ENCODE measurements at places on chromosomes 4 and X.

DNA sequence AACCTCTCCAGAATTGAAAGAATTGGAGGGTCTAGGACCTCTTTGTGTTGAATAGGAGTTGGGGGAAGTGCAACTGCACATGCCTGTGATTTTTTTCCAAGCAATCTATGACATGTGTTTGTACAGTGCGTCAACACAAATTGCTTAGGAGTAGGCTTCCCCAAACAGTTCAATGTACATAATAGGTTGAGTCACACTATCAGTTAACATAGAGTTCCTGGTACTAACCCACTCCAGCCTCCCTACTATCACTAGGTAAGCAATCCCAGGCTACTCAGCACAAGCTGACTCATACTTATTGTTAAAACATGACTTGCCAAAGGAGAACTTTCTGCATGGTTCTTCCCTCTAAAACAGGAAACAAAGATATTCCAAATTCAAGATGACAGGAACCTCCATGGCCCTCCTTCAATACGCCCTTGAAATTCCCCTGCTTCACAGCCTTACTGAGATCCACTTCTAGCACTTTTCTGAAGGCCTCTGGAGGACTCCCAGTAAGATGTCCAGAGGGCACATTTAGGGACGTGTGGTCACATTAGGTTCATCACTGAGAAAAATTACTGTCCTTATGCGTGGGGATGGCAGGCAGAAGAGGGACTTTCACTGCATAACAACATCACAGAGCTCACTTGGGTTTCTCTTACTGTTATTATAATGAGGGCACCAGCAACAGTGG is 8.4 kb upstream of the VSIG1 start:
- no peak for DNase-seq

DNA sequence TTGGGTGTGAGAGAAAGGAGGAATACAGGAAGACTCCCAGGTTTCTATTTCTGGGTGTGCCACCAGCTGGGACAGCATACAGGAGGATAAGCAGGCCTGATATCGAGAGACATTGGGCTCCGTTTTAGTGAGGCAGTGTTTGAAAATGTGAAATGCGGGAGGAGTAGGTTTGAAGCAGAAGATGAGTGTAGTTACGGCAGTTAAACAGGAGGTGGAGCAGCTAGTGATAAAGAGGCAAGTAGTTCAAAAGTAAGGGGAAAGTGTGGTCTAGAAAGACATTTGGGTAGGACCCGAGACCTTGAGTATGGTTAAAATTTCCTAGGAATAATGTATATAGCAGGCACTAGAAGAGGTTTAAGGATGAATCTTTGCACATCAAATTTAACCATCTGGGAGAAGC is 42.4 kb downstream of the DCUN1D4 start:
- DNase-seq = peak; percentile 4

- no peak for DNase-seq
Observed at GRCh38 chrX:153966283-153966688, 5.3 kb downstream of the HCFC1 start.

DNA sequence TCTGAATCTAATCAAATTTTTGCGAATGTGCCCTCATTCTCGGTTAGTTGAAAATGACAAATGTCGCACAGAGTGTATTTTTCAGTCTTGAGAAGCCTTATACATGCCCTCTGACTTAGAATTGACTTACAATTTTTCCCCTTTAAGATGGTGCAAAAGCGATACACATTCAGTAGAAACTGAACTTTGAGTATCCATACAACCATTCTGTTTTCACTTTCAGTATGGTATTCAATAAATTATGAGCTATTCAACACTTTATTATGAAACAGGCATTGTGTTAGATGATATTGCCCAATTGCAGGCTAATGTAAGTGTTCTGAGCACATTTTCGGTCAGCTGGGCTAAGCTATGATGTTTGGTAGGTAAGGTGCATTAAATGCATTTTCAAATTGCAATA is 43.4 kb downstream of the SLC9A7 start:
- DNase-seq = no peak

DNA sequence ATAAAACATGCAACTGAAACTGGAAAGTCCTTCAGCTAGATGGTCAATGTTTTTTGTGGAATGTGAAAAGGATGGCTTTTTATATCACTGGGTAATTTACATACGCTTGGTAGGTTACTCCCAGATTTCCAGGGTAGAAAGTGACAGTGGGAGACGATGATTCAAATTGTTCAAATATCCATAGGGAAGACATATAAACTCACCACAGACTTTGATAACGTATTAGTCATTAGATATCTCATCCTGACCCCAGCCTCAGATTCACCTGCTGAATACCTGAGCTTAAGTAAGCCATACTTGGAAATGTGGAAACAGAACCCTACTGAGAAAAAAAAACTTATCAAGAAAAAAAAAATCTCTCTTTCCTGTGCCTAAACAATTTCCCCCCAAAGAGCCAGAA is 169.4 kb downstream of the ZNF674 start:
- DNase-seq = no peak

GRCh38 chrX:125175991-125176584 is 143.6 kb upstream of the TEX13C start:
- no peak for DNase-seq

DNA sequence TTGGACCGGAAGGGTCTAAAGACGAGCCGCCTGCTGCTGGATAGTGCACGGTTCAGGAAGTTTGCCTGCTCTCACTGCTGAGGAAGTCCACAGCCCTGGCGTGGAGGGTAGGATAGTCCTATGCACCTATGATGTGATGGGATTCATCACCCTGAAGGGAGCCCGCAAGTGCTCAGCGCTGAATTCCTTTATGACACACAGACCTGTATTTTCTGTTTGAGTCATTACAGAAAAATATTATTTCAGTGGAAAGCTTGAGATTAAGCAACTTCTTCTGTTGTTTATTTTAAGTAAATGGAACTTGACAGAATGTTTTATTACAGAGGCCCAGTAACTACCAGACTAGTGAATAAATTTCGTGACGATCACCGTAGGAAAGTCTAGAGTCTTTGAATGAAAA is 123.2 kb downstream of the TRIML1 start:
- DNase-seq = no peak

DNA sequence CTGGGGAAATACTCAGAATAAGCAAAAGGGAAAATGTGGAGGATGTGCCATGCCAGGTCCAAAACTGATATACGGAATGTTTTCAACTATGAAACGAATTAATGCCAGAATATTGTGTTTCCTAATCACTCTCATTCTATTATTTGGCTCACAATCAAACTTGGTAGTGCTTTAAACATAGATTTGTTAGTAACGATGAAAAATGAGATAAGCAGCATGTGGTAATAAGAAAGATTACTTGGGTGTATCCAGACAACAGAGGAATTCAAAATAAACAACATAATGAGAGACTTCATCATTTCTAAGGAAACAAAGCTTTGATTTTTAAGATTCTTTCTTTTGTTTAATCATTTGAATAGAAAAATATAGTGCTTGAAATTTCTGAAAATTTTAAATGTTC is 237.3 kb downstream of the TACR3 start:
- DNase-seq = no peak

- no peak for DNase-seq
Observed at GRCh38 chr4:169372791-169373190, 102.0 kb upstream of the SH3RF1 start.

- no peak for DNase-seq
Observed at GRCh38 chrX:63652086-63652765, 132.8 kb downstream of the ARHGEF9 start.

- no peak for DNase-seq
Observed at GRCh38 chrX:828411-828959, 197.9 kb downstream of the SHOX start.

All from activated CD4-positive, alpha-beta T cell treated with anti-CD3 and anti-CD28 coated beads, Interleukin-2, Interleukin-4, amounts not matched to agents 100 ng/mL and 50 ng/mL, durations not matched to agents 16 hours and 8 hours (primary cell).